ENCODE measurements at places on chromosomes 2 and 18.

DNA sequence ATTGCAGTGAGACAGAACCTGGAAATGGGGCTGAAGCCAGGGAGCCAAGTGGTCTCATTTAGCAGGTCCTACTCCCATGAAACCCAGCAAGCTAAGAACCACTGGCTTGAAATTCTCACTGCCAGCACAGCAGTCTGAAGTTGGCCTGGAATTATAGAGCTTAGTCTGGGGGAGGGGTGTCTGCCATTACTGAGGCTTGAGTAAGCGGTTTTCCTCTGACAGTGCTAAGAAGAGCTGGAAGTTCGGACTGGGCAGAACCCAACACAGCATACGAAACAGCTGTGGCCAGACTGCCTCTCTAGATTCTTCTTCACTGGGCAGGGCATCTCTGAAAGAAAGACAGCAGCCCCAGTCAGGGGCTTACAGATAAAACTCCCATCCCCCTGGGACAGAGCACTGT, 305.7 kb upstream of the SETBP1 start:
- DNase-seq, result no peak

- no peak for DNase-seq
Measured at GRCh38 chr18:78643004-78643403, 336.6 kb upstream of the SALL3 start.

GRCh38 chr2:47950340-47951301, 44.3 kb upstream of the FBXO11 start:
- no peak for DNase-seq

DNA sequence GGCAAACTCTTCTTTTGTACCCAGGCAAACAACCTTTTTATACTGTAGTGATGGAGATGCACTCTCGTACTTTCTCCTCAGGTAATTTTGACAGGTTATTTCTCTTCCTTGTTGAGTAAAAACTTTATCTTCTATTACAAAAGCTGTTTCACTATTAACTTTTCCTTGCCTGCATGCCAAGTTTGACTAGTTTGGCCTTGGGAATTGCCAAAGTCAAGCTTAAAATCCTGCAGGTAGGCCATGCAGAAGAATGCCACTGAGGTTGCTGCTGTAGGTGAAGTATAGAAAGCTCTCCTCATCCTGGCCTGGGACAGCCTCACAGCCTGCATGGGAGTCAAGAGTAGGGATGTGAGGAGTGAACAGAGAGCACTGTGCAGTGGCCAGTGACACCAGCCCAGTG, 1293.5 kb upstream of the CHAC2 start:
- no peak for DNase-seq

GRCh38 chr2:54559006-54559445, 102.9 kb downstream of the SPTBN1 start:
- no peak for DNase-seq

- no peak for DNase-seq
Measured at GRCh38 chr2:204115137-204116056, 178.8 kb downstream of the ICOS start.

DNA sequence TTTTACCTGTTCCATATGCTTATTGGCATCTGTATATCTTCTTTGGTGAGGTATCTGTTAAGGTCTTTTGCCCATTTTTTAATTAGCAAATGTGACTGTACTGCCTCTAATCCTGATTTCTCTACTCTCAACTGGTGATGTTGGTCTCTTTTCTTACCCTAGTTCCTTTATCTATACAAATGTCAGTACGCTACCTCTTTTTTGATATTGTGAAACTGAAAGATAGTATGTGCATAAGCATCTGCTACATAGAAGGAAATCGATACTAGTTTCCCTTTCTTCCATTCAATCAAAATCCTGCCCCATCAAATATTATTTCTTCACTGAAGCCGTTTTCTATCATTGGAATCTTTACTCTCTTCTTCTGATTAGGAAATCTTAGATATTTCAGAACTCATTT, 194.9 kb upstream of the SPOPL start:
- no peak for DNase-seq

- no peak for DNase-seq
Measured at GRCh38 chr2:1749489-1750119, 5.3 kb upstream of the PXDN start.

GRCh38 chr2:145807554-145807953, 1287.6 kb upstream of the ZEB2 start:
- no peak for DNase-seq

DNA sequence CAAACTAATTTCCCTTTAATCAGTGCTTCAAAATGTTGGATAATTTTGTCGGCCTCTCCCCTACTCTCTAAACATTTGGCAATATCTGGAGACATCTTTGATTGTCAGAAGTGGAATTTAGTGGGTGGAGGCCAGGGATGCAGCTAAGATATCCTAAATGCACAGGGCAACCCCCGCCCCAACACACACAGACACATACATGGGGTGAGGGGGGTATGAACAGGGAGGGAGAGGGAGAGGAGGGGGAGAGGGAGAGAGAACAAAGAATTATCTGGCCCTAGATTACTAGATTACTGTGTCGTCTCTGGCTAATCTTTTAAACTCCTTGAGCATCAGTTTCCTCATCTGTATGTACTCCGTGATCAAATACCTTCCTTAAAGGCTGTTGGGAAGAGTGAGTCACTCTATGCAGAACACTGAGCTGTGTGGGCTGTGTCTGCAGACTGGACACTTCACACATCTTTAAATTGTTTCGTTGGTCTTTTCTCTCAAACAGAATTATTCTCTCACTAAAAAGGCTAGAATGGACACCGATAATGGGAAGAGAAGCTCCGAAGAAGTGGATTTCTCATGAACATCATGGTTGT, 2.9 kb downstream of the RNF149 start:
- no peak for DNase-seq

GRCh38 chr2:29787473-29788465, 133.6 kb downstream of the ALK start:
- no peak for DNase-seq

- DNase-seq, result no peak
Measured at GRCh38 chr2:143300536-143300935, 171.3 kb downstream of the ARHGAP15 start.

DNA sequence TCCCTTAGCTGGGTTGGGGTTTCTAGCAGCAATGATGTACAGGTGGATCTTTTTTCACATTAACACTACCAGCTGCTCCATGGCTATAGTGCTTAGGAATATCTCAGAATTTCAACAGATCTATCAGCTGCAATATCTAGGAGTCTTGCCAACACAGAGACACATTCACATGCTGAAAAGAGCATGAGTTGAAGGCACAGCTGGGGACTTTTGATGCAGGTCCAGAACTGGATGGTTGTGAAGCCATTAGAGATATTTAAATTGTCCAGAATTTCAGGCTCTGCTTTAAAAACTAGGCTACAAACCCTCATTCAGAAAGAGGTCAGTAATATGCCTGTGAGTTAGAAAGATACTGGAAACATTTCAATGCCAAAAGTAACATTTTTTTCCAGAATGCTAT, 122.2 kb upstream of the CCDC195 start:
- DNase-seq, result no peak

DNA sequence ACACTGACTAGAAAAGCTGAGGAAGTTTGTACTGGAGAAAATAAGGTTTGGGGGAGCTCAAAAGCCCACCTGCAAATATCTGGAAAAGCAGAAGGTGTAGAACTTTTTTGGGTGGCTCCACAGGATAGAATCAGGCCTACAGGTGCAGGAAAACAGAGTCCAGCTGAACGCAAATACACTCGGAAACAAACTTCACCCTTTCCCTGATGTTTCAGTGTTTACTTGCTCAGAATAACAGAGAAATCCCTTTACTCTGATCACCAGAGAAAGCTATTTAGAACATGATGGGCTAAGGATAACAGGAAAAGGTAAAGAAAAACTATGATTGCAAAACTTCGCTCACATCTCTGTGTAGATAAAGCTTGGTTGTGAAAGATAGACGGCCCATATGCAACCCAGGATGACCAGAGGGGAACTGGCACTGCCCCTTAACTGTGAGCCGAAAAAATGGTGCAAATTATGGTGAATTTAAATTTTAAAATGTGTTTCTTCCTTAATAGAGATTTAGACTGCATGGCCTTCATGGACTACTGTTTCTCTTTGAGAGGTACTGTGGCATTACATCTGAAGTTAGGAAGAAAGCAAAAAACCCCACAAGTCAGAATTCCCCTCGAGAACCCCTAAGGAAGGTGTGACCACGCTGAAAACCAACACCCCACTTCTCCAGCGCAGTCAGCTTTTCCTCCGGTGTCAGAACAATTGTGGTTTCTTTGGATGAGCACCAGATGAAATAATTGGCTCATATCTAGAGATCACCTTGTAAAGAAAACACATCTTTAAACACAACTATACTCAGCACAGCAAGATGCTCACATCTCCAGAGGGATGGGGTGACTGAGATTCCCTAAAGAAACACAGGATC, 84.5 kb upstream of the TMEM247 start:
- no peak for DNase-seq

DNA sequence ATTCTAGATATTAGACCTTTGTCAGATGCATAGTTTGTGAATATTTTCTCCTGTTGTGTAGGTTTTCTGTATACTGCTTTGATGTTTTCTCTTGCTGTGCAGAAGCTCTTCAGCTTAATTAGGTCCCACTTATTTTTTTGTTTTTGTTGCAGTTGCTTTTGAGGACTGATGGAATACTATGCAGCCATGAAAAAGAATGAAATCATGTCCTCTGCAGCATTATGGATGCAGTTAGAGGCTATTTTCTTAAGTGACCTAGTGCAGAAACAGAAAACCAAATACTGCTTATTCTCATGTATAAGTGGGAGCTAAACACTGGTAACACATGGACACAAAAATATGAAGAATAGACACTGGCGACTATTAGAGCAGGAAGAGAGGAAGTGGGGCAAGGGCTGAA, 155.0 kb upstream of the HNMT start:
- no peak for DNase-seq

DNA sequence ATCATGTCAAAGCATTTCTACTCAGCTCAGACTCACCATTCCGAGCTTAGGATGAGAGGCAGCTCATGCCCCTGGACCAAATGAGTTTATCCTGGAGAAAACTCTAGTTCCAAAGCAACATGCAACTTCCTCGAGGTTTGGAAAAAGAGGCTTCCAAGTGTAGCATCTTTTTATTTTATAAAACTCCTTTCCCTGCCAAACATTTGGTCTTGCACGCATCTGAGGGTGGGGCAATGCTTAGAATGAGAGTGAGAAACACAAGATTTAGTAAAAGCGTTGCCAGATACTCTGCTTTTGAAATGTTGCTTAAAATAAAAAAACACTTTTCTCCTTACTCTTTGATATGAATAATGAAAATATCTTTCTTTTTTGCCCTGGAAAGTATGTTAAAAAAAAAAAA, 151.5 kb downstream of the NCKAP5 start:
- no peak for DNase-seq
